Left ventricle myocardium inferior (tissue), 1 donor: ENCODE measurements at places on chromosomes 4 and X. TPM values are rescaled to one million over a fixed set of nuclear protein-coding genes. Genes with fewer than 3 reads are reported as not detected.

DNA sequence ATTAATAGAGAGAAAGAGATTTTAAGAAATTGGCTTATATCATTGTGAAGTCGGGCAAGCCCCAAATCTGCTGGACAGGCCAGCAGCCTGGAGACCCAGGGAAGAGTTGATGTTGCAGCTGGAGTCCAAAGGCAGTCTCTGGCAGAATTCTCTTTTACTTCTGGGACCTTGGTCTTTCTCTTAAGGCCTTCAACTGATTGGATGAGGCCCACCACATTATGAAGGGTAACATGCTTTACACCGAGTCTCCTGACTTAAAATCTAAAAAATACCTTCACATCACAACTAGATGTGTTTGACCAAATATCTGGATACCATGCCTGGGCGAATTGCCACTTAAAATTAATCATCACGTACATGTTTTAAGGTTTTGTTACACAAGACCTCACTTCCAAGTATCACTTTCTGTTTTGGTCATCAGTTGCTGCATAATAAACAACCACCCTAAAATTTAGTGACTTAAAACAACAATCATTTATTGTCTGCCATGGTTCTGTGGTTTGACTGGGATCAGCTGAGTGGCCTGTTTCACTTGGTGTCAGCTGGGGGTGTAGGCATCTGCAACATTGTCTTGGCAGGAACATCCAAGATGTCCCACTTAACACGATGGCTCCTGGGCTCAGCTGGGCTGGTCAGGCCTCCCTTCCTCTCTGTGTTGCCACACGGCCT lies 3.4 kb downstream of the CD38 start:
- no peak for DNase-seq

Gene EDNRA
- 10.0 TPM for total RNA-seq

Gene NOP14
- total RNA-seq: 17.4 TPM

GRCh38 chr4:84796394-84796793 lies 170.1 kb downstream of the WDFY3 start:
- DNase-seq: no peak

Gene IL9R
- total RNA-seq: not detected

- DNase-seq: no peak
These were observed 210.0 kb downstream of the SOWAHB start for GRCh38 chr4:76687746-76688448.

GRCh38 chr4:129682586-129682985 lies 586.6 kb downstream of the C4orf33 start:
- DNase-seq: no peak
